ENCODE measurements at places on chromosomes 2 and 18. TPM values are rescaled to one million over a fixed set of nuclear protein-coding genes. Genes with fewer than 3 reads are reported as not detected.
A peak's percentile ranks its signal among the peaks of the same experiment; 100 is the strongest.

The ITGAV gene
- 21.9 TPM for total RNA-seq

DNA sequence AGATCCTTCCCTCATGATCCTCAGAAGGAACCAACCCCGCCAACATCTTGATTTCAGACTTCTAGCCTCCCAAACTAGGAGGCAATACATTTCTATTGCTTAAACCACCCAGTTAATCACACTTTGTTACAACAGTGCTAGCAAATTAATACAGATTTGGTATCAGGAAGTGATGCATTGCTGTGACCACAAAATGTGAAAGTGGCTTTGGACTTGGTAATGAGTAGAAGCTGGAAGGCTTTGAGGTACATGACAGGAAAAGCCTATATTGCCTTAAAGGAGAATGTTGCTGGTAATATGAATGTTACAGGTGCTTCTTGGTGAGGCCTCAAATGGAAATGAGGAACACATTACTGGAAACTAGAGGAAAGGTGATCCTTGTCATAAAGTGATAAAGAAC is 260.3 kb downstream of the SATB2 start:
- H3K27ac ChIP-seq, result no peak overlapping the region
- no peaks in the 10 kb centered on the region for H3K27me3 ChIP-seq
- no peak for DNase-seq
- H3K4me3 ChIP-seq, result no peak overlapping the region
- no peaks in the 10 kb centered on the region for H3K36me3 ChIP-seq

GRCh38 chr2:39530411-39530866 is 93.4 kb upstream of the MAP4K3 start:
- H3K27me3 ChIP-seq, result no peaks in the 10 kb centered on the region
- no peaks in the 10 kb centered on the region for H3K36me3 ChIP-seq
- peaks cover 9% of the 10 kb centered on the region for H3K4me1 ChIP-seq
- H3K4me3 ChIP-seq, result no peak overlapping the region
- DNase-seq, result no peak
- no peak overlapping the region for H3K27ac ChIP-seq

The GCA gene
- total RNA-seq, result 19.7 TPM

GRCh38 chr2:71379086-71379485 is 47.5 kb downstream of the ZNF638 start:
- no peak for DNase-seq
- H3K4me3 ChIP-seq, result no peak overlapping the region
- no peaks in the 10 kb centered on the region for H3K36me3 ChIP-seq
- H3K4me1 ChIP-seq, result no peaks in the 10 kb centered on the region
- peak overlapping the region; percentile 56 for H3K27ac ChIP-seq

The REG3A gene
- not detected for total RNA-seq

The LRRTM1 gene
- total RNA-seq, result 3.8 TPM

GRCh38 chr2:203808046-203808750 is 59.4 kb upstream of the CTLA4 start:
- no peaks in the 10 kb centered on the region for H3K36me3 ChIP-seq
- no peaks in the 10 kb centered on the region for H3K27me3 ChIP-seq
- DNase-seq, result no peak
- H3K27ac ChIP-seq, result no peak overlapping the region
- H3K4me1 ChIP-seq, result no peaks in the 10 kb centered on the region

DNA sequence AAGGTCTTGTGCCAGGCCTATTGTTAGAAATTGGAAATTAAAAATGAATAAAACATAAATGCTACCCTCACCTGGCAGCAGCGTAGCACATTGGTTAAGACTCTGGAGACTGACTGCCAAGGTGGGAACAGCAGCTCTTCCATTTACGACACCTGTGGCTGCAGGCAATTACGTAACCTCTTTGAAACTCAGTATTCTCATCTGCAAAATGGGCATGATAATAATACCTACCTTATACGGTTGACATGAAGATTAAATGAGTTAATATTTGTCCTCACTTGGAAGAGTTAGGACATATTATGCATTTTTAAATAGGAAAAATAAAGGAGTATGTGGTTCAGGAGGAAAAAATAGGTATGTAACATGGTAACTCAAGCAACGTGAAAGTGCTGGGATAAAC is 279.3 kb upstream of the NCKAP5 start:
- peaks cover 15% of the 10 kb centered on the region for H3K4me1 ChIP-seq
- no peak for DNase-seq
- H3K27me3 ChIP-seq, result peaks cover 7% of the 10 kb centered on the region
- H3K36me3 ChIP-seq, result peaks cover 7% of the 10 kb centered on the region
